ENCODE measurements at places on chromosomes 3 and 15.

DNA sequence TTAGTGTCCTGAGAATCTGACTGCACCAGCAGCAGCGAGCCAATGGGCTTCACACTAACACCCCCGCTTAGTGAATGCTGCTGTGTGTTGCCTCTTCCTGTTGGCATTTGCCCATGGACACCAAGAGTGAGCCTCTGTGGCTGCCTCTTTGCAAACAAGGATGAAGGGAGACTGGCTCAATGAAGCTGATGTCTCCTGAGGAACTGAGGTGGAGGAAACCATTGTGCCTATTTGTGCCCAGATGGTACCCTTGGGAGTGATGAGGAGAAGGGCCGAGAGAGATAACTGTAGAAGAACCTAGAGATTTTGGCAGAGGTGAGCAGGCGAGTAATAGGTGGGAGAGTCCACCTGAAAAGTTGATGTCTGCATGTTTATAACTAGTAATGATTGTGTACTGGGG lies 51.2 kb downstream of the IL20RB start:
- DNase-seq = no peak

GRCh38 chr15:90221246-90221900 lies 12.4 kb downstream of the CIB1 start:
- DNase-seq = peak; percentile 85

GRCh38 chr3:88433568-88433967 lies 283.8 kb downstream of the C3orf38 start:
- no peak for DNase-seq

DNA sequence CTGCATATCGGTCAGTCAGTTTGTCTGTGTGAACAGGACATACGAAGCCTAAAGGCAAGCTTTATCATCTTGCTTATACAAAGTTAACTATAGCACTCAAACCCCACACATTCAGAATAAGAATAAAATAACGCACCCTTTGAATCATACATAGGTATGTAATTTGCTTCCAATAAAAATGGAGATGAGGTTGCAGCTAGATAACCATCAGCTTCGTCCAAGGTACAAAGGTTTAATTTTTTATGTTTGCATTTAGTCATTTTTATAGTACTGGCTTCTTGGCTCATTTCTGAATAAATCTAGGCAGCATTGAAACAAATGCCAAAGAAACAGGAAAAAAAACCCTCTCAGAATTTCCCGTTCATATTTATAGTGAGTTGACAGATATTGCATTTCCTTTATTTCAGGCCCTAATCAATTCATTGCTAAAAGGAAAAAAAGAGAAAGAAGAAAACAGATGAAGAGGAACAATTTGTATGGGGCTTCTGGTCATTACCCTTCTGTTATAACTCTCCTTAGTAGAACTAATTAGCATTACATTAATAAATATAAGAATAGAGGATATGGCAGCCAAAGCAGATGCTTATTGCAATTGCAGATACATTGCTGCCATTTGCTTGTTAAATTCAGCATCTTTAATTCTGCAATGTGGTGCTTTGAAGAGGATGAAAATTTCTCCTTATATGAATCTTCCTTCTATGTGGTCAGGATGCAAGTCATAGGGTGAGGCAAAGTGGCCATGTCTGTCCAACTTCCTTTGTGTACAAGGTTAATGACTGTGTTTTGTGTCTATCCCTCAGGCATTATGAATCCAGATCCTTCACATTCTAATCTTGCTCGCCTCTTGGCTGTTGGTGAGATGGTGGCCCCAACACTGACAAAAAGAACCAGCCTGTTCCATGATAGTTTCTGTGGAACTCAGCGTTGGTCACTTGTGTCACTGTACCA lies 550.0 kb downstream of the AGBL1 start:
- no peak for DNase-seq

GRCh38 chr3:4776399-4776979 lies 202.7 kb upstream of the BHLHE40 start:
- no peak for DNase-seq

DNA sequence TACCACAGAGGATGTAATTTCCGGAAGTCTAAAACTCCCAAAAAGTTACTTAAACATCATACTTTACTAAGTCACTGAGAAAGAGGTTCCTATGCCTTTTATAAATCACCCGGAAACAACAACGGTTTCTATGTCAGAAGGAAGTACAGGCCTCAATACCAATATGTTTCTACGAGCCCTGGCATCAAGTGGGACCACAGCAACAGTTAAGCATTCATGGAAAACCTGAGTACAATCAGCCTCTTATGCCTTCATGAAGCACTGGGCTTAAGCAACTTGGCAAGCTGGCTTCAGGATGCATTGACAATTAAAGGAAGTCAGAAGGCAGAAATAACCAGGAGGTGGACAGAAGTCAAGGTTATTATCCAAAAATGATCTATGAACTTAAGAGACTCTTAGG lies 19.1 kb upstream of the B3GNT5 start:
- no peak for DNase-seq

GRCh38 chr15:74263466-74263865 lies 27.3 kb downstream of the CCDC33 start:
- no peak for DNase-seq

- DNase-seq = no peak
Observed at GRCh38 chr15:72792431-72792830, 8.9 kb upstream of the ADPGK start.

DNA sequence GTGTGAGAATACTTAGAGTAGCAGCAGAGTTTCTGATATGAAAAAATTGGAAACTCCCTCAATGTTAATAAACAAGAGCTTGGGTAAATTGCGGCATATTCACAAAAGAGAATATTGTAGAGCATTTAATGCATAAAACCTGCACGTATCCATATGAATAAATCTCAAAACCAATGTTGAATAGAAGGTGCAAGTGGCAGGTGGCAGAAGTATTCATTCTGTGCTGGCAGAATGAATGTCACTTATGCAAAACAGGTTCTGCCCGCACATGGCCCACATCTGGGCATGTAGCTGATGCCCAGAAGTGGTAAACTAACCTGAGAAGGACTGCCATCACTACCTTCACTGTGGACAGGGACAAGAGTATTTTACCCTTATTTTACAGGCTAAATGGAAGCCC lies 14.1 kb upstream of the PRSS50 start:
- no peak for DNase-seq

GRCh38 chr15:101396484-101397261 lies 92.8 kb downstream of the PCSK6 start:
- DNase-seq = no peak

GRCh38 chr3:98565843-98566242 lies 27.6 kb downstream of the CPOX start:
- peak; percentile 5 for DNase-seq

DNA sequence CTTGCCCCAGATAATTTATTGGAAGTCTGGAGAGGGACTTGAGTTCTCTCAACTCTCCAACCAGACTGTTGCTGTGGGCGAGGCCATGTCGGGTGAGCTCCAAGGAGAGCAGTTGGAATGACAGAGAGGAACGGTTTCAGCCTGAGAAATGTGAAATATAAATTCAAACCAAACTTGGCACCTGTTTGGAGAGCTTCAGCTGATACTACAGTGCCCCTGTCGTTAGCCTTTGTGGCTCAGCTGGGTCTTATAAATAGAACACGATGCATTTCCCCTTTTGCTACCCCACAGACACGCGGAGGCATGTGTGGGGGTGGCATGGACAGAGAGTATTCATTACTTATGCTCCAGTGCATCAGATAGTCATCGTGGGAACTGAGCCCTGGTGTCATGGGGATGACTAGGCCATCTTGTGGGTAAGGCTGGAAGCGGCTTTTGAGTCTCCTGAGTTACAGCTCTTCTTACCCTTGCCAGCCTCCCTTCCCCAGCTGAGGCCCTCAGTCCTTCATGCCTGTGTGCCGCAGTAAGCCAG lies 15.6 kb downstream of the SMAD3 start:
- peak; percentile 96 for DNase-seq

- DNase-seq = no peak
Observed at GRCh38 chr3:29181149-29181780, 99.6 kb upstream of the RBMS3 start.

- DNase-seq = peak; percentile 2
Observed at GRCh38 chr3:54374214-54374852, 252.0 kb downstream of the CACNA2D3 start.

- DNase-seq = peak; percentile 48
Observed at GRCh38 chr3:61847784-61848462, 286.6 kb downstream of the PTPRG start.

DNA sequence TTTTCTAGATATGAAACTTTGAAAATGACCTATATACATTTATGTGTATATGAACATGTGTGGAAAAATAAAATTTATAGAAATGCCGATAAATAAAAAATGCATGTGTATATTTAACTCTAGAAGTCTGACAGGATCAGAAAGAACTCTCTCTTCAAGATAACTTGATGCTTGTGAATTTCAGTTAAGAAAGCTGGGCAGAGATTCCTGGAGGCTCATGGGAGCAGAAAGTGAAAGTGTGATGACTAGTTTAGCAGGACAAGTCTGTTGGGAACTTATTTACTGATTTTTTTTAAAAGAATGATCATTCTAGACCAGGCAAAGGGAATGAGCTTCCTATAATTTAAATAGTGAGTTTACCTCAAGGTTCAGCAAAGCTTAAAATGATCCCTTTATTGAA lies 81.5 kb upstream of the KCNAB1 start:
- DNase-seq = peak; percentile 6

DNA sequence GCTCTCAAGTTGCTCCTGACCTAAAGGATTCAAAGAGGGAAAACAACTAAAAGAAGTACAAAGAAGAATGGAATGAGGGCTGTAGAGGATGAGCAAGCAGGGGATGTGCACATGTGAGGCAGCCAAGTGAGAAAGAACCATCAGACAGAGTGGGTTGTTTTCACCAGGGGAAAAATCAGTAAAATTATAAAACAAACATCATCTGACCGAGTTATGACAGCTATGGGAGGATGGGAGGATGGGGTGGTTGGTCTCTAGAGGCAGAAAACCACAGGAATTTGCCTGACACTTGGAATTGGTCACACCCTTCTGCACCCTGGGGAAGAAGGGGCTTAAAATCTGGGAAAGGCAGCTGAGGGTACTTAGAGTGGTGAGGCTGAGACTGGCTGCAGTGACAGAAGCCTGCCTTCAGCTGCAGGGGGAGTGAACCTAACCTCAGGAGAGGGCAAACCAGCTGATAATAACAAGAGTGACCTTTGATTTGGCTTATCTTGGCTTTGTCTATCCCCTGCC lies 10.1 kb downstream of the ARHGAP31 start:
- peak; percentile 93 for DNase-seq

DNA sequence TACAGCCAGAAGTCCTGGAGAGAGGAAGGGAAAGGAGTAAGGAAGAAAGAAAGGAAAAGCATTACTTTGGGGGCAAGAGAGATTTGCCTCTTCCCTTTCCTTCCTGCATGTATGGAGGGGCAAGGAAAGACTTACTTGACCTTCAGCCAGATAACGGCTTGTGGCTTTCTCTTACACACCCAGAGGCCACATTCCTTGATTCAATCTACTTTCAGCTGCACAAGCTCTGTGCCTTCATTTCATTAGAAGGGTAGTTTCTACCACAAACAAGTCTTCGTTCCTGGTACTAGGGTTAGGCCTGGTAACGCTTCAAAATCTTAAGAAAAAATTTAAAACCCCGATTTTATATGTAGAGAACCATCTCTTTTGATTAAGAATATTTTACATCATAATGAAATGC lies 835.9 kb downstream of the TUSC7 start:
- no peak for DNase-seq

- DNase-seq = no peak
Observed at GRCh38 chr15:92586966-92587365, 68.6 kb downstream of the FAM174B start.

GRCh38 chr3:2929574-2929973 lies 180.6 kb downstream of the IL5RA start:
- no peak for DNase-seq

DNA sequence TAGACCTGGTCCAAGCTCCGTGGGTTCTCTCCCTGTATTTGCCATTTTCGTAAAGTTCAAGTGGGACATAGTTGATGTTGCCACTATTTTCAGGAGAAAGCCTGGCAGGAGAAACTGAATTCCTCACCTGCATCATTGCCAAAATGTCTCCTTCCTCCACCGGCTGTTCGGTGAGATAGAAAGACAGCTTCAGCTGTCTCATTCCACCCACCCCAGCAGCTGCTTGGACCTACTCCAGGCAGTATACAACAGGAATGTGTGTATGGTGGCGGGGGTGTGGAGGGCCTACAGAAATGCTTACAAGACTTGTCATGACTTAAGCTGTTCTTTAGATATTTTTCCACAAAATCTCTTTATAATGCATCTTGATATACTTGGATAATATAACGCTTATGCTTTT lies 132.7 kb upstream of the RAP2B start:
- DNase-seq = peak; percentile 68

DNA sequence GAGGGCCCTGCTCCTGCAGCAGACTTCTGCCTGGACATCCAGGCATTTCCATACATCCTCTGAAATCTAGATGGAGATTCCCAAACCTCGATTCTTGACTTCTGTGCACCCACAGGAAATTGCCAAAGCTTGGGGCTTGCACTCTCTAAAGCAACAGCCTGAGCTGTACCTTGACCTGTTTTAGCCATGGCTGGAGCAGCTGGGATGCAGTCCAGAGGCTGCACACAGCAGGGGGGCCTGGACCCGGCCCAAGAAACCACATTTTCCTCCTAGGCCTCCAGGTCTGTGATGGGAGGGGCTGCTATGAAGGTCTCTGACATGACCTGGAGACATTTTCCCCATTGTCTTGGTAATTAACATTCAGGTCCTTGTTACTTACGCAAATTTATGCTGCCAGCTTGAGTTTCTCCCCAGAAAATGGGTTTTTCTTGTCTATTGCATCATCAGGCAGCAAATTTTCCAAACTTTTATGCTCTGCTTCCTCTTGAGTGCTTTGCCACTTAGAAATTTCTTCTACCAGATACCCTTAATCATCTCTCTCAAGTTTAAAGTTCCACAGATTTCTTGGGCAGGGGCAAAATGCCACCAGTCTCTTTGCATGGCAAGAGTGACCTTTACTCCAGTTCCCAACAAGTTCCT lies 11.8 kb upstream of the MYO5A start:
- DNase-seq = no peak

DNA sequence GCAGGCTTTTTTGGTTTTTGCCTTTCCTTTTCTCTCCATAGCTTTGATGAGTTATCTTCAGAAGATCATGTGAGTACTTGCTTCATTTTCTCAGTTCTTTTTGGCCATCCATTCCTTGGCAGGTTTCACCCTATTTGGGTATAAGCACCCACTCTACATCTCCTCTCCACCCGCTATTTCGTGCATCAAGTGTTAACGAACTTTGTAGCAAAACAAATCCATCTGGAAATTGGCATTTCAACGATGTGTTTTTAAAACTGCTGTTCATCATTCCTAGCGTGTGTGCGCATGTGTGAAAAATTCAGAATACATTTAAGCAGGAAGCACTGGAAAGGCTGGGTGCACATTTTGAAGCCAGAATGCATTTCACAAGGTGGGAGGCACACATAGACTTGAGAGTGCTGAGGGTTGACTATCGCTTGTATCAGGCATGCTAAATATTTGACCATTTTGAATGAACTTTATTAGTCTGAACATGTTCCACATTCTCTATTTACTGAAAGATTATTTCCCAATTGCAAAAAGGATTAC lies 89.7 kb upstream of the FHIT start:
- DNase-seq = no peak

GRCh38 chr3:185199206-185199605 lies 46.3 kb upstream of the C3orf70 start:
- DNase-seq = no peak
